NCI-H1930 (cell line): ENCODE measurements at places on chromosomes 1 and 21.

- DNase-seq, result no peak
Observed at GRCh38 chr1:97424209-97424608, 496.6 kb downstream of the DPYD start.

- DNase-seq, result no peak
Observed at GRCh38 chr1:235931171-235931738, 64.5 kb upstream of the LYST start.

- no peak for DNase-seq
Observed at GRCh38 chr21:24881506-24881905, 725.8 kb downstream of the MRPL39 start.

DNA sequence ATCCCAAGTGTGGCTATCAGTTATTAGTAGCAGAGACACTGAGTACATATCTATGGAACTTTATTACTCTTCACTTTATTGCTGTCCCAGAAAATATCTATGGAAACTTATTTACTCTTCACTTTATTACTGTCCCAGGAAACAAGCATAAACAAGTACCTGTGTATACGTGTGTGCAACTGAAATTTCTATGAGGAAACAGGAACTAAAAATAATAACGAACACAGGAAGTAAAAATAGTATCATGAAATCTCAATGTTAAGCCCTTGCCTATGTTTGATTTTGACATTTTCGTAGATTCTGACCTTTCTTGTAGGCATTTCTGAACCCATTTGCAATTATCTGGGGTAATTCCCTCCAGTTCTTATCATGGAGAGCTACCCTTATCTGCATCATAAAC lies 64.9 kb upstream of the KRTAP19-8 start:
- DNase-seq, result no peak

DNA sequence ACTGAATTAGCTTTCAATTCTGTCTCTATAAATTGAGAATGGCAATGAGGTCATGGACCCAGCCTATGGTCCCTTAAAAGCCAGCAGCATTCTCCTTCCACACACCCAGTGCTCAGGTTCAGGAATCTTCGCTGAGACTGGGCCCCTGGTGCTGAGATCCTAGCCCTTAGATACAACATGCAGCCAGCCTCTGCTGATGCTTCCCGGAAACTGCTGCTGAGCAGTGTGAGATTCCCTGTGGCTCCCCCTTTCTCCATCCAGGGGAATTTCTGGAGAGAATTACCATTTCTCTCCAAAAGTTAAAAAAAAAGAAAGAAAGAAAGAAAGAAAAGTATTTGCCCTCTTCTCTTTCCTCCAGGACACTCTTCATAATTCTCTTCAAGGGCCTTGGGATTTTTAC lies 31.7 kb upstream of the RALGPS2 start:
- DNase-seq, result no peak

DNA sequence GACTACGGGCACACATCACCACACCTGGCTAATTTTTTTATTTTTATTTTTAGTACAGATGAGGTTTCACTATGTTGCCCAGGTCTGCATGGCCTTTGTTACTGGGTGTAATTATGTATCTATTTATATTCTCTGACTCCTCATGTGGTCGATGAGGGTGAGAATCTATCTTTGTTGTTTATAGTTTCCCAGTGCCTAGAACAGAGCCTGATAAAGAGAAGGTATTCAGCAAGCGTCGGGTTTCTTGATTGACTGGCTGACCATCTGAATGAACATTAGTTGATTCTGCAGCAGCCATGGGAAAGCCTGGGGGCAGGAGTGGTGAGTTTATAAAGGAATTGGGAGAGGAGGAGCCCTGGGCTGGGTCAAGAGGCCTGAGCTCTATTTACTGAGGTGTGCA lies 28.5 kb downstream of the SERINC2 start:
- DNase-seq, result no peak

DNA sequence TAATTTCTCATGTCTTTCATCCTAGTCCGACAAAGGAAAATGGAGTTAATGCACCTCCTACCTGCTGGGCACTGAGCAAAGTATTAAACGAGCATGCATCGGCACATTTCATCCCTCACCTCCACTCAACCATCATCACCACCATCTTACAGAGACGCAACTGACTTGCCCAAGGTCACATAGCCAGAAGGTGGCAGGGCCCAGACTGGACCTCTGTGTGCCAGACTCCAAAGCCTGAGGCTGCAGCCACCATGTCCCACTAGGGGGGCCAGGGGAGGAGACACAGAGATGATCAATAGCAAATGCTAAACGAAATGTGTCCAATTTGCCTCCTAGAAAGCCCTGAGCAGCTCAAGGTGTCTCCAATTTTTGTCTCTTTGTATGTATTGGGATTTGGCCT lies 163.7 kb upstream of the EDN2 start:
- DNase-seq, result no peak

- no peak for DNase-seq
Observed at GRCh38 chr1:37764414-37764825, 500 bp downstream of the EPHA10 start.

- DNase-seq, result no peak
Observed at GRCh38 chr1:210262897-210263272, 30.3 kb downstream of the SERTAD4 start.

GRCh38 chr1:236480758-236481436 lies 42.9 kb upstream of the LGALS8 start:
- DNase-seq, result no peak

- DNase-seq, result no peak
Observed at GRCh38 chr1:225917536-225917935, 6.5 kb downstream of the PYCR2 start.

- DNase-seq, result no peak
Observed at GRCh38 chr1:94982398-94982797, 55.5 kb upstream of the CNN3 start.

DNA sequence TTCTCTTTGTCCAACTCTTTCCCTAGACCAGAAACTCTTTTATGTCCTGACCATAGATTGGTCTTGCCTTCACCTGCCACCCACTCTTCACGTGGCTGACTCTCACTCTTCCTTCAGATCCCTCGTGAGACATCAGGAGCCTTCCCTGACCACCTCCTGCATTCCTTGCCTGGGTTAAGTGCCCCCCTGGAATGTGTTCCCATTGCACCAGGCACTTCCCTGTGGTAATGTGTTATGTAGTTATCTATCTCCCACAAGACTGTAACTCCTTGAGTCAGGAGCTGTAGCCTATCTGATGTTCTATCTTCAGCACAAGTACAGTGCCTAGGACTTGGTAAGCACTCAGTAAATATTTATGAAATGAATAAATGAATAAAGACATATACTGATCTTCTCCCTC lies 111.2 kb upstream of the CTTNBP2NL start:
- DNase-seq, result no peak
